ENCODE measurements at places on chromosomes 6 and 20. TPM values are rescaled to one million over a fixed set of nuclear protein-coding genes. Genes with fewer than 3 reads are reported as not detected.

The ZNF311 gene
- 0.92 TPM for total RNA-seq

GRCh38 chr6:33720998-33721397, 9.5 kb upstream of the UQCC2 start:
- DNase-seq: no peak

The ABHD16B gene
- total RNA-seq: not detected

The MMP24 gene
- total RNA-seq: 0.20 TPM

The RAE1 gene
- total RNA-seq: 59.4 TPM

DNA sequence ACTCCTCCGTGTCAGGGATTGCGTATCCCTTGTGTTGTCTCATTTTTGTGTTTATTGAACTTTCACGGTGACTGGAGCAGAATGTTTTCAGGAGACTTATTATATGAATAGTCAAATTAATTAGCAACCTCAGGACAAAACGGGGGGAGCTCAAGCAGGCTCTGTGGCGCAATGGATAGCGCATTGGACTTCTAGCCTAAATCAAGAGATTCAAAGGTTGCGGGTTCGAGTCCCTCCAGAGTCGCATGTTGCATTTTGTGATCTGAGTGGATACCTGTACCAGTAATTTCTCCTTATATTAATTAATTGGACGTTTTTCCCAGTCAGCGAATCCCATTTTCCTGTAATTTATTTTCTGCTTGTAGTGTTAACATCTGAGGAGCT, 89.1 kb upstream of the ZNF184 start:
- peak; percentile 39 for DNase-seq

The SEMG2 gene
- total RNA-seq: not detected

- no peak for DNase-seq
These were observed 420.1 kb downstream of the PREX1 start for GRCh38 chr20:48407710-48408109.

The DEFB124 gene
- total RNA-seq: not detected

GRCh38 chr20:14406495-14406894, 69.1 kb upstream of the FLRT3 start:
- no peak for DNase-seq

GRCh38 chr6:150930841-150931240, 65.3 kb downstream of the MTHFD1L start:
- DNase-seq: no peak

DNA sequence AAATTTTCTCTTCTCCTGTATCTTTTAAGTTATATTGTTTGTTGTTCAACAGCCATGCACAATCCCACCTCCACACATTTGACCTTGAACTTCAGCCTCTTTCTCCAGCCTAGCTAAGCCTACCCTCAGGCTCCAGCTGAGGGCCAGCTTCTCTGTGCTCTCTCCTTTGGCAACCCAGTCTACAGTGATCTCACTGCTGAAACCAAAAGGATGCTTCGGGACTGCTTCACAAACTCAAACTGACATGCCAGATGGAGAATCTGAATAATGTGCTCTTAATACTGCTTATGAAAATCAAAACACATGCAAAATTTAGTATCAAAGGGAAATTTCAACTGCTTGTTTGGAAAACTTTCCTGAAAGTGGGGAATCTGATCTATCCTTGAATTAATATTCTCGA, 16.1 kb upstream of the RIN2 start:
- no peak for DNase-seq
